ENCODE measurements at places on chromosomes 2 and 18. TPM values are rescaled to one million over a fixed set of nuclear protein-coding genes. Genes with fewer than 3 reads are reported as not detected.
A peak's percentile ranks its signal among the peaks of the same experiment; 100 is the strongest.

DNA sequence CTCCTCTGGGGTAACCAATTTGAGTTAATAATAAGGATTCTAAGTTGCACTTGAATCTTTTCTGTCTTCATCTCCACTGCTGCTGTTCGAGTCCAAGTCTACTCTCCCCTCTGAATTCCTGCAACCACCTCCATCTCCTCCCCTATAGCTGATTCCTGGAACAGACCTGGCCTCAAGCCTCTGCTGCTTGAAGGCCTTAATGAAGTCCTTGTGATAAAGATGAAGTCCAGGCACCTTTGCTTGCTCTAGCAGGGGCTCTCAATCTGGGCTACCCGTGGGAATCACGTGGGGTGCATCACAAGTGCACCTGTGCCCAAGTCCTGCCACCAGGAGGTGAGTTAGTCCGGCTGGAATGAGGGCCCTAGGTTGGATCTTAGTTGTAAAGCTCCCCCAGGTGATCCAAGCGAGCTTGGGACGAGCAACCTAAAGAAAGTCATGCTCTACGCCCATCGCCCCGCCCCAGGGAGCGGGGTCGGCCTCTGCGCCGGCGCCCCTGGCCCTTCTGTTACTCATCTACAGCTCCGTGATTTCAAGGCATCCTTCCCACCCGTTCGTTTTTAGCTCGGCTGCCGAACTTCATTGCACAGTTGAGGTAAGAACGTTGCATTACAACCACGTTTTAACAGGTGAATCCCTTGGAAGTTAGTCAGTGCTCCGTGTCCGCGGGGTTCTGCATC is 905 bp upstream of the IAH1 start:
- DNase-seq: no peak

DNA sequence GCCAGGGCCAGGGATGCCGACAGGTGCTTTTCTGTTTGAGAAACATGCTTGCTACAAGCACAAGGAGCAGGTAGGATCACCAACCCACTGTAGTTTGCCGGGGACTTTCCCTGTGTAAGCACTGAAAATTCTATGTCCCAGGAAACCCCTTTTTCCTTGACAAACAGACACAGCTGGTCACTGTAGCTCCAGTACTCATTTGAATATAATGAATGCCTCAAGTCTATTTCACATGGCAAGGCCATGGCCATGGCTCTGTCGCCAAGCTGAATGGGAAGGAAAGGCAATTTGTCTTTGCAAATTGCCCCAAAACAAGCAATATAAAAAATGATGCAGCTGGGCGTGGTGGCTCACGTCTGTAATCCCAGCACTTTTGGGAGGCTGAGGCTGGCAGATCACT is 49.6 kb upstream of the IGFBP2 start:
- no peak for DNase-seq

Gene XDH
- total RNA-seq: not detected

- DNase-seq: no peak
Observed at GRCh38 chr2:45691171-45691999, 39.9 kb downstream of the PRKCE start.

- peak; percentile 26 for DNase-seq
Observed at GRCh38 chr2:217935901-217936684, 66.7 kb downstream of the TNS1 start.

DNA sequence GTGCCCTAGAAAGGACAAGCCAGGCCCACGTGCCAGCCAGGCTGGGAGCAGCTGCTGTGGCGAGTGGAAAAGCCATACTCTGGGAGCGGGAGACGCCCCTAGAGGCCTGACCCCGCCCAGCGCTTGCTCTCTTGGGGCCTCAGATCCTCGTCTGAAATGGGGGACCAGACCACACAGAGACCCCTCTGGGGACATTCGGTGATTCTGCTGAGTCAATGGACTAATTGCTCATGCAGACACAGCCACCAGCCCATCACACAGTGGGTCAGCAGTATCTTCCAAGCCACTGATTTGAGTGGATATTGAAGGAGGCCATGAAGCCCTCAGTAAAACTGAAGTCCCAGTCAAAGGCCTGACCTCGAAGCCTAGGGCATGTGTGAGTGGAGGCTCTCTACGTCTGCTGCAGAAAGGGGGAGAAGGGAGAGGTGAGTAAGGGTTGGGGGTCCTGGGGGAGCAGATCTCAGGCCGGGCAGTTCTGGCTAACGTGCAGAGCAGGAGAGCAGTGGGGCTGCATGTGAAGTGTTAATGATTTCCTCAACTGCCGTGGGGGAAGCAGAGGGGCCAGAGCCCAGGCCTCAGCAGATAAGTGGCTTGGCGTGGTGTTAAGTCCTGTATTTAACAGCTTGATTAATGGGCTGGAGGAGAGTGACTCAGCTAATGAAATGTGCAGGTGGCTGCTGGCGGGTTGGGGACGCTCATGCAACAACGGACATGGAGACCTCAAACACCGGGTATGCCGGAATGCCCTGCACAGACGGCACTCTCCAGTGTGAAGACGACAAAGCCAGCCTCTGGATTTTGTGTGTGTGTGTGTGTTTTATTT is 104.4 kb upstream of the TWIST2 start:
- DNase-seq: no peak

Gene PAIP2B
- 33.8 TPM for total RNA-seq

Data from right cardiac atrium (tissue), 5 donors.